Endodermal cell (in vitro differentiated cells): ENCODE measurements at places on chromosomes 2 and 18. TPM values are rescaled to one million over a fixed set of nuclear protein-coding genes. Genes with fewer than 3 reads are reported as not detected.
A peak's percentile ranks its signal among the peaks of the same experiment; 100 is the strongest.

DNA sequence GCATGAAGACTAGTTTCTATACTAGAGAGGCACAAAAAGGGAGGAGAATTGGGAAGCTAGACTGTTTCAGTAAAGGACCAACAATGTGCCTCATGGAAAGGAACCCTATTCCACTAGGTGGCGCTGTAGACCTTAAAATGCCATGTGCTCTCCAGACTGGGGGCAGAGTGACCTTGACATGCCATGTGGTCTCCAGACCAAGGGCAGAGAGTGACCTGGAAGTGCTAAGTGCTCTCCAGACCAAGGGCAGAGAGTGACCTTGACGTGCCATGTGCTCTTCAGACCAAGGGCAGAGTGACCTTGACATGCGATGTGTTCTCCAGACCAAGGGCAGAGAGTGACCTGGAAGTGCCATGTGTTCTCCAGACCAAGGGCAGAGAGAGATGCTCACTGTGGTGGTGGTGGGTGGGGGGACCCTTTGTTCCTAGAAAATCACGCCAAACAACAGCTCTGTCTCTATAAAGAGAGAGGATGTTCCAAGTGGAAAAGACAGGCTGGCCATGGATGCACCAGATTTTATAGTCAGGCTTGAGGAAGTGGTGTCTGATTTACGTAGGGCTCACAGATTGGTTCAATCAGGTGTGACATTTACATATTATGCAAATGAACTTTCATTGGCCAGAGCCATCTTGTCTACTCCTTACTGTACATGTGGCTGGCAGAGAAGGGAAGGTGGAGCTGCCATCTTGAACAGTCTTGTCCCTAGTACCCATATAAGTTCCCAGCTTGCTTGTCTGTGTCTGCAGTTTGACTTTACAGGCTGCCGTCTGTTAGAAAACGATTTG lies 344.0 kb upstream of the DDX18 start:
- DNase-seq, result peak; percentile 88

- DNase-seq, result no peak
Measured at GRCh38 chr2:160892204-160892603, 268.0 kb upstream of the TANK start.

DNA sequence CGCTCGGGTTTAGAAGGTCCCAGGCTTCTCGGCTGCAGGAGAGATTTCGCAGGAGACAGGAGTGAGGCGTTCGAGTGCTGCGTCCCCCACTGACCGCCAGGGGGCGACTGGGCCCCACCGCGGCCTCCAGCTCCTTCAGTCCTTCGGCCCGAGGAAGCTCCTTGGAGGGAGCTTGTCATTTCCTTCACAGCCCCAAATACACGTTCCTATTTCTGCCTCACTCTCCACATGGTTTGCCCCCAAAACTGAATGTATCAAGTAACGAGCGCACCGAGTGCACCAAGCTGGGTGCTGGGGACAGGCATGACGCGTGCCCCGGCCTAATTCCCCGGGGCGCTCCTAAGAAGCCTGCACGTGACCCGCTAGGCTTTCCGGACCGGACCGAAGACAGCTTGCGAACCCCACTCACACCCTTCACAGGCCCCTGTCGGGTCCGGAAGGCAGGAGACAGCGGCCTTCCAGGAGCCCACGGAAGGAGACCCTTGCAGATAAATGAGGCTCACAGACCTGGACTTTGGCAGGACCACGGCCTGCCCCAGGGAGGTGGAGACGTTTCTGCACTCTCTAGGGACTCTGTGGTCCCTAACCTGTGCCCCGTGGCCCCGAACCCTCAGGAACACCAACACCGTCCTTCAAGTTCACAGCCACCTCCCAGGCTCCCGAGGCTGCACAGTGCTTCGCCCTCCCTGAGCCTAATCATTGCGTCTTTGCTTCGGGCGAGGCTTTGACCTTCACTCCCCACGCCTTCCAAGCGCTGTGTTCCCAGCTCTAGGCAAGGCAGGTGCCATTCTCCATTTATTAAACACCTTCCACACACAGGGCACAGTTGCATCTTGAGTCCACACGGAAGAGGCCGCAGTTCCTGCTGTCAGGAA lies 13.0 kb upstream of the FAHD2A start:
- peak; percentile 92 for DNase-seq

DNA sequence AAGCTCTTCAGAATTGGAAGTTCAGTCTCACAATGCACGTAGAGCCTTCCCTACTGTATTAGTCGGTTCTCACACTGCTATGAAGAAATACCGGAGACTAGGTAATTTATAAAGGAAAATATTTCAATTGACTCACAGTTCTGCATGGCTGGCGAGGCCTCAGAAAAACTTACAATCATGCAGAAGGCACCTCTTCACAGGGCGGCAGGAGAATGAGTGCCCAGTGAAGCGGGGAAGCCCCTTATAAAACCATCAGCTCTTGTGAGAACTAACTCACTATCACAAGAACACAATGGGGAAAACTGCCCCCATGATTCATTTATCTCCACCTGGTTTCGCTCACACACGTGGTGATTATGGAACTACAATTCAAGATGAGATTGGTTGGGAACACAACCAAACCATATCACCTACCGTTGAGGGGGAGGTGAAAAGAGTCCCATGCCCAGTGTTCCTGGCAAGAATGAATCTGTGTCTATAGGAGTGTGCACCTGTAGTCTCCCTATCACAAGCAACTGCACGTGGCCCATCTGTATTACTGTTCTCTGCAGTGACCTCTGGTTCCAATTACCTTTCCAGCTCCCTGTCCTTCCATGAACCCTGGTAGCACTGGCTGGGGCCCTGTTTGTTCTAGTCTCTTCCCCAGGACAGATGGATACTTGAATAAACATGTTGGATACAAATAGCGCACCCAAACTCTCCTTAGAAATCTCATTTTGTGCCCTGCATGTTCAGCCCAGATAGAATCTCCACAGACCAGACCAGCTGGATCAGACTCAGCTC lies 44.4 kb upstream of the ATL2 start:
- no peak for DNase-seq

GRCh38 chr18:32550963-32551362 lies 80.3 kb upstream of the GAREM1 start:
- peak; percentile 87 for DNase-seq

DNA sequence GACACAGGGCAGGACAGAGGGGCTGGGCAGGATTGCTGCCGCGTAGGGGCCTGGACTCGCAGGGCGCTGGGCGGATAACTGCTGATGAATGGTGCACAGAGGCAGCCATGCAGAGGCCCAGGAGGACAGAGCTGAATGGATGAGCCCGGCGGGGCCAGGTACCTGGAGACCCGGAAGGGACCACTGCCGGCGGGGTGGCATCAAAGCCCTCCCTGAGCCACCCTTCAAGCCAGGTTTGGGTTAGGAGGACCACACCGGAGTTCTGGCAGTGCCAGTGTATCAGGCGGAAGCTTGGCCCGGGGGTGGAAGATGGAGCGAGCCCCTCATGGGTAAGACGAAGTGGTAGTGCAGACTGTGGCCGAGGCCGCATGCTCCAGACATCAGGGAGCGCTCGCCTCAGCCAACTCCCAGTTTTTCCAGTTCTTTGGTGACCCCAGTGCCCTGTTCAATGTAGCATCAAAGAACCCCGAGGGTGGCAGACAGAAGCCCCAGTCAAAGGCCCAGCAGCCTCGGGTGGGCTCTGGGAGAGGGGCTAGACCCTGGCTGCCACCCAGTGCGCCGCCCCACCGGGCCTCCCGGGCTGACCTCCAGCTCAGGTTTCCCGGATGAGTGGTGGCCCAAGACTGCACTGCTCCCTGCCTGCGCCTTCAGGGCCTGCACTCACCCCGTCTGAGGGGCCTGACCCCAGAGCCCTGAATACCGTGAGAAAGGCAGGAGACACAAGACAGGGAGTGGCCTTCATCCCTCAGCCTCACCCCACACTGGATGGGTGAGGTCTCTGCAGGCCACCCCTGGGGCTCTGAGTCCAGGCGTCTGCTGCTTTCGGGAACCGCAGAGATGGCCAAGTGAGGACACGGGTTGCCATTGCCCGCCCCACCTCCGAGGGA lies 50.9 kb downstream of the ACAA2 start:
- peak; percentile 74 for DNase-seq

DNA sequence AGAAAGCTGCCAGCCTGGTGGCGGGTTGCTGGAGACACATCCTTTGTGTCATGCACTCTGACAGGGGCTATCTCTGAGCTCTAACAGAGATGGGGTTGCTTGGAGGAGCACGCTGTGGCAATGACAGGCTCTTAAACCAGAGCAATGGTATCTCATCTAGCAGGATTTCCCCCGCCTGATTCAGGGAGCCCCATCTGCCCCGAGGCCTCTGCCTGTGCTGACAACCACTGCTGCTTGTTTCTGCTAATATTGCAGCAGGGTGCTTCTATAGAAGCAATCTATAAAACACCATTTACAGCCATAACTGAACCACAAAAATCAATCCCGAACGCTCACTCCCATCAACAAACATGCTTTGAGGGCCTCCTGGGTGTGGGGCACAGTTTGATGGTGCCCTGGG lies 12.8 kb upstream of the DNPEP start:
- DNase-seq, result no peak

GRCh38 chr2:182741620-182742019 lies 25.6 kb downstream of the DNAJC10 start:
- no peak for DNase-seq

- DNase-seq, result no peak
Measured at GRCh38 chr2:49702740-49703139, 548.4 kb upstream of the FSHR start.

- DNase-seq, result peak; percentile 89
Measured at GRCh38 chr2:234981197-234982095, 29.6 kb downstream of the SH3BP4 start.

DNA sequence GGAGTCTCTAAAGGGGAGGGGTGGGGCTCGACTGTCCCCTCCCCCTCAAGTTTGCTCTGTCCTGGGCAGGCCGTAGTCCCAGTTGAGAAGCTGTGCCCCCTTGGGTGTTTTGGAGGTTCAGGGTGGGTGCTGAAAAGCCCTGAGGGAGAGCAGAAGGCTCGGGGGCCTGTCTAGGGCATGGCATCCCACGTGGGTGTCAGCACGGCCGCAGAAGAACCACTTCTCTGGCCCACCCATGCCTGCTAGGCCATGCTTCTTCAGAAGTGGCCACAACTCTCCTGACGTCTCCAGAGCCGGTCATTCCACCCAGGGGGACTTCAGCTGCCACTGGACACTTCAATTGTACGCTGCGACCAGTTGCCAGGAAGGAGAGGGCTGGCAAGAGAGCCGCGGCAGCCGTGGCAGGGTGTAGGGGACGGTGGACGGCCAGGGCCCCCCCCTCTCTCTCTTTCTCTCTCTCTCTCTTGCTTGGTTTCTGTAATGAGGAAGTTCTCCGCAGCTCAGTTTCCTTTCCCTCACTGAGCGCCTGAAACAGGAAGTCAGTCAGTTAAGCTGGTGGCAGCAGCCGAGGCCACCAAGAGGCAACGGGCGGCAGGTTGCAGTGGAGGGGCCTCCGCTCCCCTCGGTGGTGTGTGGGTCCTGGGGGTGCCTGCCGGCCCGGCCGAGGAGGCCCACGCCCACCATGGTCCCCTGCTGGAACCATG lies at the start of gene INPP5D:
Gene INPP5D (plus strand): TSS at position 546 of the 704 bp plus-strand sequence. CDS start 137 bp downstream, at position 683.
- DNase-seq, result no peak

- DNase-seq, result no peak
Measured at GRCh38 chr2:221549143-221549542, 23.0 kb downstream of the EPHA4 start.

Gene FHOD3
- total RNA-seq, result 2.4 to 3.1 TPM (median 3.0 TPM) in 3 replicates

Gene ATF2
- 46.2 and 53.0 TPM in 2 replicates for total RNA-seq

Gene ESPNL
- total RNA-seq, result 0.15 and 0.25 TPM in 2 replicates

Gene CTIF
- total RNA-seq, result 22.6 to 37.5 TPM (median 33.8 TPM) in 3 replicates

Gene NHEJ1
- total RNA-seq, result 22.6 and 27.4 TPM in 2 replicates

Gene FAM124B
- total RNA-seq, result 0.58 to 1.2 TPM in 2 of 3 replicates, not detected in the other

Gene GTF3C2
- total RNA-seq, result 72.1 to 124 TPM (median 120 TPM) in 3 replicates

Gene KYNU
- total RNA-seq, result 1.0 and 1.2 TPM in 2 replicates

Gene RPRD1A
- total RNA-seq, result 87.4 and 90.5 TPM in 2 replicates
